ENCODE measurements at places on chromosomes 1 and 21.

- H3K27ac ChIP-seq: no peak overlapping the region
- H3K4me3 ChIP-seq: no peak overlapping the region
- H3K4me1 ChIP-seq: no peaks in the 10 kb centered on the region
- no peaks in the 10 kb centered on the region for H3K36me3 ChIP-seq
- DNase-seq: no peak
Measured at GRCh38 chr1:187641463-187641862, 812.7 kb downstream of the PLA2G4A start.

- H3K27ac ChIP-seq: no peak overlapping the region
- H3K27me3 ChIP-seq: no peaks in the 10 kb centered on the region
- no peak overlapping the region for H3K4me3 ChIP-seq
- peaks cover 5% of the 10 kb centered on the region for H3K4me1 ChIP-seq
- H3K36me3 ChIP-seq: peaks cover 2% of the 10 kb centered on the region
Measured at GRCh38 chr1:154456631-154457030, 45.4 kb upstream of the TDRD10 start.

GRCh38 chr1:31792541-31792940 is 23.3 kb downstream of the SPOCD1 start:
- H3K4me1 ChIP-seq: peaks cover 25% of the 10 kb centered on the region
- peaks cover 16% of the 10 kb centered on the region for H3K36me3 ChIP-seq
- no peak overlapping the region for H3K27ac ChIP-seq
- H3K27me3 ChIP-seq: no peaks in the 10 kb centered on the region
- no peak for DNase-seq
- H3K4me3 ChIP-seq: no peak overlapping the region

DNA sequence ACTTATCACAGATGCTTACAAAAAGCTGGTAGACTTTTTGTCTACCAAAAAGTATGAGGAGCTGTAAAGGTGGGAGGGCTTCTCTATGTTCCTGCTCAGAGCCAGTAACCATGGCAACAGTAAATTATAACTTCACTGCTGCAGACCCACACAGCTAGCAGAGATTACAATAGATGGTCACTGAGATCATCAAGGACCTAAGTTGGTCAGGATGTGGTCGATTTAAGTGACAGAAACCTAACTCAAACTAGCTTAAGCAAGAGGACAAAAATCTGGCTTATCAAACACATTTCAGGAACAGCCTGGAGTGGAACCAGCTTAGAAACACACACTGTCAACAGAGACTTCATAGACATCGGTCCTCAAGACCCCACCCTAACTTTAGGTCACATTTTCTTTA is 113.4 kb upstream of the ATP1A1 start:
- no peak overlapping the region for H3K27ac ChIP-seq
- no peaks in the 10 kb centered on the region for H3K36me3 ChIP-seq
- H3K4me3 ChIP-seq: no peak overlapping the region
- no peak for DNase-seq
- no peaks in the 10 kb centered on the region for H3K27me3 ChIP-seq
- no peaks in the 10 kb centered on the region for H3K4me1 ChIP-seq

DNA sequence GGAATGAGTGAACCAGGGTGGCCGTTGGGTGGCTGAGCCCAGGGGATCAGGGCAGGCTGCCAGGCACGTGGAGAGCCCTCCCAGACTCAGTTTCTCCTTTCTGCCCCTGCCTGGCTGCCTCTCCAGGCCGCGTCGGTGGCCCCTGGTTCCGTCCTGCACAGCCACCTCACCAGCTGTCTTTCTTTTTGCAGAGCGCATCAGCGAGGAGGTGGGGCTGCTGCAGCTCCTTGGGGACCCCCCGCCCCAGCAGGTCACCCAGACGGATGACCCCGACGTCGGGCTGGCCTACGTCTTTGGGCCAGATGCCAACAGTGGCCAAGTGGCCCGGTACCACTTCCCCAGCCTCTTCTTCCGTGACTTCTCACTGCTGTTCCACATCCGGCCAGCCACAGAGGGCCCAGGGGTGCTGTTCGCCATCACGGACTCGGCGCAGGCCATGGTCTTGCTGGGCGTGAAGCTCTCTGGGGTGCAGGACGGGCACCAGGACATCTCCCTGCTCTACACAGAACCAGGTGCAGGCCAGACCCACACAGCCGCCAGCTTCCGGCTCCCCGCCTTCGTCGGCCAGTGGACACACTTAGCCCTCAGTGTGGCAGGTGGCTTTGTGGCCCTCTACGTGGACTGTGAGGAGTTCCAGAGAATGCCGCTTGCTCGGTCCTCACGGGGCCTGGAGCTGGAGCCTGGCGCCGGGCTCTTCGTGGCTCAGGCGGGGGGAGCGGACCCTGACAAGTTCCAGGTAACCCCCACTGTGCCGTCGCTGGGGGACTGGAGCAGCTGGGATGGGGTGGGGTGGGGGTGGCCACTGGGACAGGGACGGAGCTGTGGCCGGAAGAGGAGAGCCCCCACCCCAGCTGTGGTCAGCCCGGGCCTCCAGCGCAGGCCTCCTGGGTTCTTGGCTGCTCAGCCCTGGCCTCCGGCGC is 63.3 kb downstream of the COL18A1 start:
- no peak overlapping the region for H3K27ac ChIP-seq
- peaks cover 4% of the 10 kb centered on the region for H3K36me3 ChIP-seq
- H3K4me3 ChIP-seq: no peak overlapping the region
- H3K4me1 ChIP-seq: peaks cover 20% of the 10 kb centered on the region
- DNase-seq: no peak
- no peaks in the 10 kb centered on the region for H3K27me3 ChIP-seq

DNA sequence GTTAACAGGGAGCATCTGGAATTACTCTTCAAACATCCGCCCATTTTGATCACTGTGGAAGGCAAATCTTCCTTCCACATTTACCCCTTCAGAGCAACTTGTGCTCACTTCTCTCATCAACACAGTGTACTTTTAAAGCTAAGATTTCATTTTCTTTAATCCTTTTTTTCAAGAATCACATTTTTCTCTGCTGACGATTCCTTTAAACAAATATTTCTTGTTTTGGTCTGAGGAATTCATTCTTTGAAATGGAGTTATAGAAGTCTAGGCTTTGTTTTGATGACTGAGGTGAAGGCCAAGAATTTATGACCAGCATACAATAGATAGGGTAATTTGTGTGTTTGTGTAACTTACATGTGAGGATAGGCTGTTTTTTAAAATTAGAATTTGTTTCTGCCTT is 25.6 kb downstream of the LRRC42 start:
- H3K27me3 ChIP-seq: no peaks in the 10 kb centered on the region
- no peak for DNase-seq
- peaks cover 2% of the 10 kb centered on the region for H3K36me3 ChIP-seq
- H3K4me1 ChIP-seq: no peaks in the 10 kb centered on the region

- no peak overlapping the region for H3K27ac ChIP-seq
- no peaks in the 10 kb centered on the region for H3K27me3 ChIP-seq
- no peak overlapping the region for H3K4me3 ChIP-seq
Measured at GRCh38 chr1:173099166-173099565, 48.4 kb upstream of the TNFSF18 start.

GRCh38 chr1:154768456-154769125 is 101.5 kb downstream of the KCNN3 start:
- no peaks in the 10 kb centered on the region for H3K4me1 ChIP-seq
- peaks cover 3% of the 10 kb centered on the region for H3K27me3 ChIP-seq
- H3K36me3 ChIP-seq: no peaks in the 10 kb centered on the region
- no peak for DNase-seq
- H3K4me3 ChIP-seq: no peak overlapping the region

GRCh38 chr1:31926853-31927660 is 11.1 kb downstream of the PTP4A2 start:
- no peak overlapping the region for H3K27ac ChIP-seq
- H3K36me3 ChIP-seq: no peaks in the 10 kb centered on the region
- H3K4me1 ChIP-seq: peaks cover 11% of the 10 kb centered on the region

GRCh38 chr1:170700842-170701615 is 37.1 kb downstream of the PRRX1 start:
- peak; percentile 76 for DNase-seq
- H3K4me1 ChIP-seq: peaks cover 14% of the 10 kb centered on the region
- no peak overlapping the region for H3K4me3 ChIP-seq
- H3K36me3 ChIP-seq: no peaks in the 10 kb centered on the region
- no peaks in the 10 kb centered on the region for H3K27me3 ChIP-seq
- peak overlapping the region; percentile 31 for H3K27ac ChIP-seq

Data from fibroblast of lung (primary cell).